ENCODE measurements at places on chromosomes 11 and 22. TPM values are rescaled to one million over a fixed set of nuclear protein-coding genes. Genes with fewer than 3 reads are reported as not detected.

SMCO4 gene
- total RNA-seq = 6.6 TPM

DERL3 gene
- total RNA-seq = 3.6 TPM

PTDSS2 gene
- 24.5 TPM for total RNA-seq

SAA4 gene
- total RNA-seq = not detected

CHCHD10 gene
- total RNA-seq = 44.0 TPM

GRCh38 chr11:68940651-68941323 is 37.1 kb downstream of the IGHMBP2 start:
- H3K27ac ChIP-seq = no peak overlapping the region
- no peaks in the 10 kb centered on the region for H3K4me1 ChIP-seq
- H3K27me3 ChIP-seq = no peaks in the 10 kb centered on the region
- no peak for DNase-seq

GRCh38 chr11:2752923-2753322 is 53.1 kb upstream of the KCNQ1OT1 start:
- no peaks in the 10 kb centered on the region for H3K27me3 ChIP-seq
- no peak overlapping the region for H3K4me3 ChIP-seq
- H3K27ac ChIP-seq = no peak overlapping the region
- DNase-seq = no peak
- H3K4me1 ChIP-seq = peaks cover 6% of the 10 kb centered on the region

- no peak overlapping the region for H3K4me3 ChIP-seq
- H3K4me1 ChIP-seq = no peaks in the 10 kb centered on the region
- H3K27ac ChIP-seq = no peak overlapping the region
These were observed 47.1 kb downstream of the INSC start for GRCh38 chr11:15161790-15162189.

DNA sequence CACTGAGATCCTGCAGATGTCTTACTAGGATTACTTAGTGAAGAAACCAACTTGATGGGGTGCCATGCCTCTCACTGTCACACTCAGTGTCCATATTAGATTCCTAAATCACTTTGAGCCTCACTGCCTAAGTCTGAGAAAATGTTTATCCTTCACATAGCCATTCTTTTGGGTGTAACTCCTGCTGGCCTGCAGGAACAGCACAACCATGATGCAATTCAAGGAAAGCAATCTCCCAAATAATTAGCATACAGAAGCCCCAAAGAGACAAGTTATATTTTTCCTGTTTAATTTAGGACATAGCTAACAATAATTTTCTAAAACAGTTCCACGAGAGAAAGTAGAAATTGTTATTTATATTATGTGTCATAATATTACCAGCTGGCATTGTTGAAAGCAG is 655.5 kb downstream of the KCNA4 start:
- H3K36me3 ChIP-seq = no peaks in the 10 kb centered on the region
- no peak for DNase-seq
- no peaks in the 10 kb centered on the region for H3K27me3 ChIP-seq
- no peaks in the 10 kb centered on the region for H3K4me1 ChIP-seq
- H3K27ac ChIP-seq = no peak overlapping the region
- no peak overlapping the region for H3K4me3 ChIP-seq

DNA sequence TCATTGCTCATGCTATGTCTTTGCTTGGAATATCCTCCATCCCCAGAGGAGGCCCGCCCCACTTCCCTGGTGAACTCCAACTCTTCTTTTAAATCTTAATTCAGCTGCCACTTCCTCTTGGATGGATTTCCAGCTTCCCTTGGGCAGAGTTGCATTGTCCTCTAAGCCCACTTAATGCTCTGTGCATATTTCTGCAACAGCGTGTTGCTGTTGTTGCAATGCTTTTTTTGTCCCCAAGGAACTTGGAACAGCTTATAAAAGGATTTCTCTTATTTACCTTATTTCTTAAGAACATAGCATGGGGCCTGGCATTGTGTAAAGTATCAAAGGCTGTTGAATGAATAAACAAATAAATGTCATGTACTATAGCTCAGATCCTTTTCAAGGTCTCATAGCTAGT is 507.4 kb downstream of the METTL15 start:
- H3K27ac ChIP-seq = no peak overlapping the region
- H3K4me3 ChIP-seq = no peak overlapping the region
- no peaks in the 10 kb centered on the region for H3K27me3 ChIP-seq
- H3K36me3 ChIP-seq = no peaks in the 10 kb centered on the region
- DNase-seq = no peak

DNA sequence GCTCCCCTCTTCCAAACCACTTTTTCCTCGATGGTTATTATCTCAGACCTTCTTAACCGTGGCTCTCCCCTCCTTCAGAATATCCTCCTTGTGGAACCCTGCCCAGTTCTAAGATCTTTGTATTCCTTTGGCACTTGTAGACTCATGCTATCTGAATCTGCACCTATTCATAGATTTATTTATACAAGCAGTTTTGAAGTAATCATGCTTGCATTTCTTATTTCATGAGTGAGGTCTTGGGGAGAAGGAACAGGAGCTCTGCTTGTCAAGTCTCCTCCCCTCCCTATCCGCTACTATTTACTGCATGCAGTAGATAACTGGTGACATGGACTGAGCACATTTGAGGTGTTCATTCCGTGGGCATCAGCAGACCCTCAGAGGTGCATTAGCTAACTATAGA is 5.4 kb upstream of the MADD start:
- no peaks in the 10 kb centered on the region for H3K27me3 ChIP-seq
- no peak overlapping the region for H3K4me3 ChIP-seq
- DNase-seq = no peak
- peaks cover 16% of the 10 kb centered on the region for H3K4me1 ChIP-seq
- no peak overlapping the region for H3K27ac ChIP-seq
